Stimulated activated CD8-positive, alpha-beta memory T cell treated with anti-CD3 and anti-CD28 coated beads, Interleukin-12 subunit alpha, Interleukin-12 subunit beta, amount 100 ng/mL, for 4 hours (primary cell): ENCODE measurements at places on chromosomes 11 and 22.

- no peak for DNase-seq
Measured at GRCh38 chr11:16604794-16605388, 133.6 kb upstream of the C11orf58 start.

DNA sequence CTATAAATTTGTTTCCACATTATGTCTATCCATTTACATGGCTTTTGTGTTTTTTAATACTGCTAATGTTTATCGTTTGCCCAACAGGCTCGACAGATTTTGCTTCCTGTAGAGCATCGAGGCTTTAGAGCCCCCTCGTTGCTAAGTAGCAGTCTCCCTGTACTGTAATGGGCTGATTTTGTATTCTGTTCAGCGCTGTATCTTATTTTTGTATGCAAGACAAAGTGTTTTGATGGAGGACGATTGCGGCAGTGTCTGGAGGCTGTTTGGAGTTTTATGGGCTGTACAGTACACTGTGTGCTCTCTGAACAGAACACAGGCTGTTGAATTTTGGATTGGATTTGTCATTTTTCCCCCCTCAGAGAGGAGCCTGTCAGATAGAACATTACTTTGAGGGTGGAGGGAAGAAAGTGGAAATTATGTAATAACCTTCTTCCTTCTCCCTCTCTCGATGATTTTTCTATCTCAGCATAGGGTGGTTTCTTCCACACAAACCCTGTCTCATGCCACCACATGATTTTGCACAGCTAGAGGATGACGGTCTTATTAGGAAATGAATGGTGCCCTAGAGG lies 104.4 kb downstream of the ZBTB16 start:
- DNase-seq, result no peak

DNA sequence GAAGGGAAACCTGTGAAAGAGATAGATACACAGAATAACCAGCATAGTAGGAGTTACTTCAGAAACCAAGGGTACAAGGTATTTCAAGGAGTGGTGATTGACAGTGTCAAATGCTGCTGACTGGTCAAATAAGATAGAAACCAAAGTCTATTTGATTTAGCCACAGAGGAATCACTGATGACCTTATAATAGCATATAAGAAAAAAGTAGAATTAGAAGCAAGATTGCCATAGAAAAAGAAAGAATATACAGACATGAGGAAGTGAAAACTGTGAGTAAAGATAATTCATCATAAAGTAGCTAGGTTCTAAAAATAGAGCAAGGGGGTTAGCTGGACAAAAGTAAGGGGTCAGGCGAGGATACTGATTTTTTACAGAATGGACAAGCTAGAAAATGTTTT lies 14.2 kb downstream of the ZBTB44 start:
- no peak for DNase-seq

DNA sequence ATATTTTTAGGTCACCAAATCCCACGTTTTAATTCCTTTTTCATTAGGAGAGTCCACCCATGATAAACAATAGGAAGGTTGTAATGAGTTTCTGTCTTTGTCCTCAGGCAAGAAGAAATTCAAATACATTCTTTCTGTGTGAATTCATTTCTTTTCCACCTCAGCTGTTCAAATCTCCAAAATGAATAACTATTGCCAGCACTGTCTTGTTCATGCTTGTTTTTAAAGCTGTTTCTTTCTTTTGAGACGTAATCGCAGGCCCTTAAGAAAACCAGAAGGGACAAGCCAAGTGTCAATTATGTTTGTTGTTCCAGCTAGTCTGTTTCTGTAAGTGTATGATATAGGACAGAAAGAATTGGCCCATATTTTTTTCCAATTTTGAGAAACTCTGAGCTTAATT lies 20.2 kb downstream of the MMP27 start:
- DNase-seq, result no peak

DNA sequence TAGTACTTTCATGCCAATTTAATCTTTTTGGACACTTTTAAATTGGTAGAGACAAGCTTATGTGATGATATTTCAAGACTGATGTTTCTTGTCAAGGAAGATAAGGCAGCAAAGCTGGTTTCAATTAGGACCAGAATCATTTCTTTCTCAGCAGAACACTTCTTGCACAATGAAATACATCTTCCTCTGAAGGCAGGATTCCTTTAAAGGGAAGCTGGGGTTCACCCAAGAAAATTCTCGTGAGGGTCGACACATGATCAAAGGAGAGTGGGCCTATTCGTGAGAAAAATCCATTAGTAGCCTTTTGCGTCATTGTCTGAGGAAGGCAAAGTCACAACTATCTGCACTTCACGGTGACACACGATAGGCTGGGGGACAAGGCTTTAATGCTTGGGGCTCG lies 17.6 kb downstream of the TTC12 start:
- DNase-seq, result no peak

- no peak for DNase-seq
Measured at GRCh38 chr22:20510811-20511577, 3.6 kb downstream of the MED15 start.

DNA sequence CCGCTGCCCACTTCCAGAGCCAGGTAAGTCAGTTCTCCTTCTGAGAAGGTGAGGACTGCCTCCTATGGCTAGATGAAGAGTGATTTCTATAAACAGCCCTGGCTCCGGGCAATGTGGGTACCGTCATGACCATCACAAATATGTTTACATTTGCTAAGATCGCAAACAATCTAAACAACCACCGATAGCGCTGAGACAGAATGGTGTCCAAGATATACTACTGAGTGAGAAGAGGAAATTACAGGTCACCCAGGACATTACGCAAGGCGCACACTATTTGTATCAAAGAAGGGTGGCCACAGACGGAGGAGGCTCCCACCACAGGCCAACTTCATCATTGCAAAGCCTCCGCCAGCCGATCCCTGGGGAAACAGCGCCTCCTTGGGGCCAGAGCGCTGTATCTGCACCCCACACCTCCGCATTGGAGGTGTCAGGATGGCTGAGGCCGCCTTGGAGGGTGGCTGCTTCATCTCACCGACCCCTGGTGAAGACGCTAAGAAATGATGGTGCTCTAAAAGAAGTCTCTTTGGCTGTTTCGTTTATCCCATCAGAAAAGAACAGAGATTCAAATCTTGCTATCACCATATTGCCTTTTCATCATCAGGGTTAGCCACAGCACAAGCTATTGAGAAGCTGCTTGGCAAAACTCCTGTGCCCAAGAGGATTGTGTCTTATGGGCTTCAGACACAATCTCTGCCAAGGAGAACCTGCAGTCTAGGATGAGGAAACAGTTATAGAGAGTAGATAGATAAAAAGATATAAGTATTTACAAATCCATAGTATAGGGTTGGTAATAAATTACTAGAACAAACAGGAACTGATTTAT lies 12.3 kb upstream of the ASRGL1 start:
- DNase-seq, result no peak
